ENCODE measurements at places on chromosomes 4 and X. TPM values are rescaled to one million over a fixed set of nuclear protein-coding genes. Genes with fewer than 3 reads are reported as not detected.

The KCND1 gene
- total RNA-seq: 0.41 TPM

The NSUN7 gene
- 11.0 TPM for total RNA-seq

The POU3F4 gene
- total RNA-seq: 16.3 TPM

The KLHL13 gene
- total RNA-seq: 93.3 TPM

The CXCL6 gene
- 0.41 TPM for total RNA-seq

The DIAPH2 gene
- 11.0 TPM for total RNA-seq

The SYN1 gene
- 14.7 TPM for total RNA-seq

The POU4F2 gene
- not detected for total RNA-seq

The GAGE12G gene
- total RNA-seq: not detected

The LEF1 gene
- total RNA-seq: 6.1 TPM

The ZBTB49 gene
- 8.6 TPM for total RNA-seq

The SHOX gene
- not detected for total RNA-seq

The HSFX3 gene
- not detected for total RNA-seq

The PLK4 gene
- 8.2 TPM for total RNA-seq

The CLGN gene
- 4.5 TPM for total RNA-seq

The CT45A2 gene
- not detected for total RNA-seq

The RAB9B gene
- total RNA-seq: 48.9 TPM

The PNMA5 gene
- total RNA-seq: 2.4 TPM

The HAND2 gene
- total RNA-seq: not detected

The ZNF674 gene
- total RNA-seq: 14.3 TPM

All from frontal cortex (tissue), 4 donors.